Vagina (tissue), 2 donors: ENCODE measurements at places on chromosomes 4 and X.

GRCh38 chrX:120456973-120457372, 12.1 kb downstream of the LAMP2 start:
- no peaks in the 10 kb centered on the region for H3K36me3 ChIP-seq
- no peak overlapping the region for H3K4me3 ChIP-seq
- no peaks in the 10 kb centered on the region for H3K27me3 ChIP-seq
- no peak overlapping the region for H3K27ac ChIP-seq
- DNase-seq: no peak

GRCh38 chrX:52352551-52352950, 16.3 kb upstream of the XAGE2 start:
- no peak for DNase-seq
- no peaks in the 10 kb centered on the region for H3K4me1 ChIP-seq
- no peak overlapping the region for H3K4me3 ChIP-seq
- no peaks in the 10 kb centered on the region for H3K36me3 ChIP-seq
- H3K27me3 ChIP-seq: no peaks in the 10 kb centered on the region

GRCh38 chr4:6538575-6538974, 36.4 kb upstream of the MAN2B2 start:
- no peaks in the 10 kb centered on the region for H3K27me3 ChIP-seq
- no peak for DNase-seq
- no peaks in the 10 kb centered on the region for H3K36me3 ChIP-seq
- H3K4me1 ChIP-seq: no peaks in the 10 kb centered on the region
- H3K4me3 ChIP-seq: no peak overlapping the region
- H3K27ac ChIP-seq: no peak overlapping the region

DNA sequence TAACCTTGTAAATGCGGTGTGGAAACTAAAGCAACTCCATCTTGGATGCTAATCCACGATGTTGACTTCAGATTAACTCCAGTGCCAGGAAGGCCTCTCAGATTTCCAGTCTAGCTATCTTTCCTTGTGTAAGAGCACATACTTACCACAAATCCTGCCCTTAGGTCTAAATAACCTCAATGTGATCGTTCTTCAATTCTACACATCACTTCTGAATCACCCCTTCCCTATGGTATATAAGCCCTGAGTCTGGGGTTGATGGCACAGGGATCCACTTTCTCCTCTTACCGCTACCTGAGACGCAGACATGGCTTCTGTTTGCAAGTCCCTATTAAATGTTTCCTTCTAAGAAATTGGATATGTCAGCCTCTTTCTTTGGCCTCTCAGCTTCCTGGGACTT, 17.5 kb upstream of the ZNF41 start:
- no peak overlapping the region for H3K4me3 ChIP-seq
- no peak overlapping the region for H3K27ac ChIP-seq
- no peaks in the 10 kb centered on the region for H3K4me1 ChIP-seq
- H3K27me3 ChIP-seq: no peaks in the 10 kb centered on the region
- no peaks in the 10 kb centered on the region for H3K36me3 ChIP-seq

DNA sequence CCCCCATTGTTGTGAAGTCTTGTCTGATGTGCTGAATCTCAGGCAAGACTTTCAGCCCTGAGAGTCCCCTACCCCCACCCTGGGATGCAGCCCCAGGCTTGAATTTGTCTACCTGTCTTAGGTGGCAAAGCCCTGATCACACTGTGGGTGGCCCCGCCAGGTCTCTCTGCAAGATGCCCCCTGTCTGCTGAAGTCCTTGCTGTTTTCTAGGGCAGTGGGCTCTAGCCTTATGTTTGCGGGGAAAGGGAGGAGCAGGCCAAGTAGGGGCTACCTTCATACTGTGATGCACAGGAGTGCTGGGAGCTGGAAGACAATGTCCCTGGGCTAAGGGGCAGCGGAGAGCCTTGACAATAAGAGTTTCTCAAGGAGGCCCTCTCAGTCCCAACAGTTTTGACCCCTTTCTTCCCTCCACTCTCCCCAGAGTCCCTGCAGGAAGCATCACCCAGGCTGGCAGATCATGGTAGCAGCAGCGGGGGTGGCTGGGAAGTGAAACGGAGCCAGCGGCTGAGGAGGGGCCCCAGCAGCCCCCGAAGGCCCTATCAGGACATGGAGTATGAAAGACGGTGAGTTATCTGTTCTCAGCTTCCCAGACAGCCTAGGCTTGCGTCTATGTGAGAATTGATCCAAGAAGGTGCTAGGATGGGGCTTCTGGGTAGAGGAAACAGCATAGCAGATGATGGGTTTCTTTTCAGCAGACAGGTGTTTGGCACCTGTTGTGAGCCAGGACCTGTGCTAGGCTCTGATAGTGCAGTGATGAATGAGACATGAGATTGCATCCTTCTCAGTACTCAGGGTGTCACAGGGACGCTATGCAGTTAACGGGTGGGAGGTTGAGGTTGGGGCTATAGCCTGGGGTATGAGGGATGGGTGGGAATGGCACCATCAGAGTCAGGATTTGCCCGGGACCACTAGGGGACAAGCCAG, 2.2 kb downstream of the RBM10 start:
- no peak for DNase-seq
- H3K4me1 ChIP-seq: peaks cover 24% of the 10 kb centered on the region
- H3K4me3 ChIP-seq: peak overlapping the region; percentile 64
- H3K27ac ChIP-seq: peak overlapping the region; percentile 92
- H3K27me3 ChIP-seq: no peaks in the 10 kb centered on the region
- peaks cover 2% of the 10 kb centered on the region for H3K36me3 ChIP-seq

DNA sequence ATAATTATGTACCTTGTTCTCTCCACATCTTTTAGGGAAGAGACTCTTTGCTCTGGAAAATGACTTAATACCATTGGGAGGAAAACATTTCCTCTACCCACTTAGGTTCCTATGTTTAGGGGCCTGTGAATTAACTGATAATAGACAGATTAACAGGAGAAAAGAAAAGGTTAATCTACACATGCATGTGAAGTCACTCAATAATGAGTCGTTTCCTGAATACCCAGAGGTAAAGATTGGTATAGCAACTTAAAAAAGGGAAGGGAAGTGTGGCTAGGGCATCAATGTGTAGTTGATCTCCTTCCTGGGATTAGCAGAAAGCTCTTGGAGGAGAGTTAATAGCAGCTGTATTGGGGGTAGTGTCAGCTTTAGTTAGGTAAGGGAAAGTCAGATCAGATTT, 419.5 kb upstream of the ATOH1 start:
- H3K4me3 ChIP-seq: no peak overlapping the region
- DNase-seq: no peak
- no peaks in the 10 kb centered on the region for H3K27me3 ChIP-seq
